ENCODE measurements at places on chromosomes 16 and 17.

- peaks cover 16% of the 10 kb centered on the region for H3K36me3 ChIP-seq
- H3K4me3 ChIP-seq, result no peak overlapping the region
- H3K27ac ChIP-seq, result no peak overlapping the region
- peaks cover 5% of the 10 kb centered on the region for H3K4me1 ChIP-seq
- peak; percentile 30 for DNase-seq
These were observed 6.0 kb downstream of the MTSS2 start for GRCh38 chr16:70679671-70680494.

GRCh38 chr17:74520790-74521480, 10.3 kb downstream of the CD300LB start:
- peak; percentile 69 for DNase-seq
- no peak overlapping the region for H3K4me3 ChIP-seq
- no peaks in the 10 kb centered on the region for H3K27me3 ChIP-seq

DNA sequence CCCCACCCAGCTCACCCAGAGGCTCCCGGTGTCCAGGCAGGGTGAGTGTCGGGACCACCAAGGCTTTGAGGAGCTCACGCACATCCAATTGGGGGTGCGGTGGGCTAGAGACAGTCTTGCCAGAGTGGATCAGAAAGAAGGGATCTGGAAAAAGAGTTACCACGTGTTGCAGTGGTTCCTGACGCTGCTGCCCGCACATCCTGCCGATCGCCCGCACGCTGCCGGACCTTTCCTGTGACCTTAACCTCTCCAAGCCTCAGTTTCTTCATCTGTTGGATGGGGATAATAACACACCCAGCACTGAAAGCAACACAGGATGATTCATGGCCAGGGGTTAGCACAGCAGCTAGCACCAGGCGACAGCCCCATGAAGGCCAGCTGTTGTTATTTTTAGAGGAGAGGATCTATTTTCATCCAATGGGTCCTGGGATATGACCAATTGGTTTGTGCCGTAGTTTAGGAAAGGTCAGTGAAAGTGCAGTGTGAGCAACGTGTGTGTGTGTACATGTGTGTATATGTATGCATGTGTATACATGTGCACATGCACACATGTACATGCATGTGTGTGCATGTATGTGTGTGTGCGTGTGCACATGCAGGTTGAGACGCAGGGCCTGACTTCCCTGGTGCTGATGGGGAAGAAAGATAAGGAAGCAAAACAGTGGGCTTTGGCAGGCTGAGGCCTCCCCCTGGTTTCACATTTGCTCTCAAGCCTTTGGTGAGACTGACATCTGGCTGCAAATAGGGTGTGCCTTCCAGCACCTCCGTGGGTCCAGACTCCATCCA, 2.5 kb downstream of the ITGAX start:
- no peaks in the 10 kb centered on the region for H3K4me1 ChIP-seq
- H3K36me3 ChIP-seq, result no peaks in the 10 kb centered on the region
- H3K27me3 ChIP-seq, result no peaks in the 10 kb centered on the region
- no peak overlapping the region for H3K4me3 ChIP-seq

GRCh38 chr16:29849505-29849904, 13.5 kb downstream of the CDIPT start:
- peaks cover 25% of the 10 kb centered on the region for H3K36me3 ChIP-seq
- 0 out of 2 replicates have a peak, but pooled peaks cover 7% of the 10 kb centered on the region for H3K4me1 ChIP-seq
- H3K4me3 ChIP-seq, result no peak overlapping the region
- H3K27me3 ChIP-seq, result no peaks in the 10 kb centered on the region
- no peak for DNase-seq
- H3K27ac ChIP-seq, result no peak overlapping the region

GRCh38 chr16:55444754-55445485, 34.1 kb upstream of the MMP2 start:
- no peaks in the 10 kb centered on the region for H3K4me1 ChIP-seq
- no peaks in the 10 kb centered on the region for H3K36me3 ChIP-seq
- DNase-seq, result no peak
- no peak overlapping the region for H3K4me3 ChIP-seq

Measured in GM23248 (cell line).